ENCODE measurements at places on chromosomes 3 and 15. TPM values are rescaled to one million over a fixed set of nuclear protein-coding genes. Genes with fewer than 3 reads are reported as not detected.
A peak's percentile ranks its signal among the peaks of the same experiment; 100 is the strongest.

DNA sequence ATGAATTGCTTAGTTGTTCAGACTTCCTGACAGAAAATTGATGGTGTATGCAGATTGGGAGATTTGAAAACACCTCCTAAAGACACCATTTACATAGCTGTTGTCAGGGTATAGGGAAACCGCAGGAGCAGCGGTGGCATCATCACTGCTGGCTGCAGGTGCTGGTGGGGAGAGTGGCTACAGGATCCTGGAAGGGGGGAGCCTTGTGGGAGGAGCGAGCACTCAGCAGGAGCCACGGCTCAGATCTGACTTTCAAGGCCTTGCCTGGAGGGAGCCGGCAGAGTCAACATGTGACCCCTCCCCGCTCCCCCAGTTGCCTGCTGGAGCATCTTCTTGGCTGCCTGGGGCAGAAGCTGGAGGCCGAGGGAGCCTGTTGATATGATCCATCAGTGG lies 26.1 kb downstream of the EDEM1 start:
- DNase-seq: no peak

- no peak for DNase-seq
Measured at GRCh38 chr3:152398495-152398894, 129.8 kb downstream of the MBNL1 start.

FMN1 gene
- 0.45 TPM for total RNA-seq

PCNP gene
- 173 TPM for total RNA-seq

RPL32 gene
- 2,162 TPM for total RNA-seq

DNA sequence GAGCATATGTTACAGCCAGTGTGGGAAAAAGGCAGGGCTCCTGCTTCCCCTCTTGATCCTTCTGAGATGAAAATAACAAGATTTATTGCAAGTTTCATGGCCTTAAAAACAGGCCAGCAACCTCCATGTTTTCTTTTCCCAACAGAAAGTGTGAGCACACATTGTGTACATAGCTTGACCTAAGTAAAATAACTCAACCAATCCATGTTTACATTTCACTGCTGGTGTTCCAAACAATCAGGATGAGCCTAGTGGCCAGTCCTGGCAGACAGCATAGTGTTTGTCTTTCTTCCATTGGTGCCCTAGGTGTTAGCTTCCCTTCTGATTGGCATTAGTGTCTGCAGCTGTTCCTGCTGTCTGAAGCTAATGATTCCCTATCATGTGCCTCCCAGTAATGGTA lies 847.7 kb downstream of the EPHA3 start:
- DNase-seq: no peak

DNA sequence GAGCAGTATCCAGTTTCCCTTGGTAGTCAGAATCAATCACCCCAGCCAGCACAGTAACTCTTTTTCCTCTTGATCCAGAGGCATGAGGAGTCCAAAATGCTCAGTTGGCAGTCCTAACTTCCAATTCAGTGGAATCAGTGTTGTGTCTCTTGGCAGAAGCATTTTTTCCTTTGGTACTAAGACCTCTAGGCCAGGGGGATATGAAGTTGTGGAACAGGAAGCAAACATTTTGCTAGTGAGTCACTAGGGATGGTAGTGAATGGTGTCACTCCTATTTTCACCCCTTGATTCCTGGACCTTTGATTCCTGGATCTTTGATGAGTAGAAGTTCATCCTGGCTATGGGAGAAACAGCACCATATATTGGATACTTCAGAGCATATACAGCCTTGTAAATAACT lies 70.5 kb upstream of the ALDH1A3 start:
- no peak for DNase-seq

CHRNA7 gene
- total RNA-seq: 0.43 TPM

SAMD7 gene
- total RNA-seq: not detected

GRCh38 chr15:87710406-87710805 lies 546.1 kb downstream of the NTRK3 start:
- DNase-seq: no peak

- no peak for DNase-seq
Measured at GRCh38 chr15:70636540-70637165, 126.7 kb downstream of the UACA start.

DNA sequence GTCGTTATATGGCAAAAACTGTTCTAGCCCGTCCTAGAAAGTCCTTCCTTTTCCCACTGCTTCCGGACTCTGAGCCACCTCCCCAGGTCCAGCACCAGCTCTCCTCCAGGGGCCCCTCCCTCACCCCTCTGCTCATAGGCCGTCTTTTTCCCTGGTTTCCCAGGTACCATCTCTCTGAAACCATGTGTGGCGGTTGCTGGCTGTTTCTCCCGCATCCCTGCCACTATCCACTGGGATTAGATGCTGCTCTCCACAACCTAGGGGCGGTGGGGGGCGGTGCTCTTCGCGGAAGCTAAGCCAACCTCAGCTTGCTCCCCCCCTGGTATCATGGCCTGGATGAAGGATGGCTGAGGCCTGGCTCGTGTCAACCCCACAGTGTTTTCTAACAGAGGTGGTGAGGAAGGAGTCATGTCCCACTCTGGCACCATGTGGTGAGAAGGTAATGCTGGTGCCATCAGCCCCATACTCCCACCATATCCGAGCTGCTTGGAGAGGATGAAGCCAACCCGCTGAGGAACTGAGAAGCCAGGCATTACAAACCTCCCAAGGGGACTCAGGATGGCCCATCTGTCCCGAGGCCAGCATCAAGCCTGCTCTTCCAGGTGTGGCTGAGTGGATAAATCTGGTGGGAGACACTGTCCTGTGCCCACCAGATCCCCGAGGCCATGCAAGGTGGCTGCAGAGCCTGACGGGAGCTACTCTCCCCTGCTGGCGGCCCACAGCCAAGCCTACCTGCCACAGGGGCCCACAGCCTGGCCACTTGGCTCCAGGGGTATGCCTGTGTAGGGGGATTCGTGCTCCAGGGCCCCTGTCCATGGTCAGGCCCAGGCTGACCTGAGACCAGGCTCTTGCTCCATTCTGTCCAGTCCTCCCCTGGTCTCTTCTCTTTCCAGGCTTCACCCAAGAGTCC lies 27.9 kb upstream of the SLC41A3 start:
- no peak for DNase-seq

DNA sequence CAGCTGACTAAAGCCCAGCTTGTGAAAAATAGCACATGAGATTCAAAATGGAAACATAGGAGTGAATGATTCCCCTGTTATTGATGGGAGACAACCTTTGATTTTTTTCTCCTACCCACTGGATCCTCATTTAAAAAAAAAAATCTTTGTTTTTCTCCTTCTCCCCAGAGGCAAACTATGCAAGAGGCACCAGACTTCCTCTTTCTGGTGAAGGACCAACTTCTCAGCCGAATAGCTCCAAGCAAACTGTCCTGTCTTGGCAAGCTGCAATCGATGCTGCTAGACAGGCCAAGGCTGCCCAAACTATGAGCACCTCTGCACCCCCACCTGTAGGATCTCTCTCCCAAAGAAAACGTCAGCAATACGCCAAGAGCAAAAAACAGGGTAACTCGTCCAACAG lies 2.6 kb downstream of the CACNA1D start:
- DNase-seq: no peak

DNA sequence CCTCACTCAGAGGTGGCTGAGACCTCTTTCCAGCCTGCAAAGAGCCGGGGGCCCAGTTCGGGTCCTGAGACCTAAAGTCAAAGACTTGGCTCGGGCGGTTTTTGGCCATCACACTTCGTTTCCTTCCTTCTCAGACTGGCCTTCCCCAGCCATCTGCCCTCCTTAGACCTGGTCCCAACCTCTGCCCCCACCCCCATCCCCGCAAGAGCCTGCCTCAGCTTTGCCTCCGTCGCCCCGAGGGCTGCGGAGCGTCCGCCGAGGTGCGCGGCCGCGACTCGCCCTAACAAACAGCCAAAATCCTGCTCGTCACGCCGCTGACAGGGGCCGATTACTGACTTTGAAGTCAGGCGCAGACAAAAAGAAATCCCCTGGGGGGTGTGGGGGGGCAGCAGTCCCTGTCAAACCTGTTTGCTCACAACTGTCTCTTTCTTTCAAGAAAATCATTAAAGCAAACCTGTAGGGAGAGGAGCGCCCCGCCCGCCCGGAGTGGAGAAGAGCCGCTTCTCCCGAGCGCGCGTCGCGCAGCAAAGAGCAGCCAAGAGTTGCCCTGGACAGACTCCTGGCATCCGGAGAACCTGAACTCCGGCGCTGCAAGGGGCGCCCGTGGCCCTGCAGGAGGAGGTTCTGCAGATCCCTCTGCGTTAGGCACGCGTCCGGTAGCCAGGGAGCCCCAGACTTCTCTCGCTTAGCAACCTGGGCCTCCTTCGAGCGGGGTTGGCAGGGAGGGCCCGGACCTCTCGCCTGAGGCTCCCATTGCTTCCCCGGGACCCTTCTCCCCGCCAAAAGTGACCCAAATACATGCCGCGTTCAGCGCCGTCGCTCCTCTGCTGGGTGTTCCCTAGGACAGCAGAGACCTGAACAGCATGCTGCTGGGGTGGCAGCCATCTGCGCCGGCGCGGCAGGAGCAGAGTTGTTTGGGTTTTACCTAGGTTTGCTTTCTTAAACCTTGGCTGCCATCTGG lies 4.5 kb downstream of the SOX14 start:
- DNase-seq: peak; percentile 36

Measured in activated naive CD8-positive, alpha-beta T cell treated with anti-CD3 and anti-CD28 coated beads, Interleukin-2, amount 10 ng/mL, durations not matched to agents 7 days and 5 days (primary cell).